ENCODE measurements at places on chromosomes 2 and 18.
A peak's percentile ranks its signal among the peaks of the same experiment; 100 is the strongest.

GRCh38 chr2:169189132-169189531 lies 119.8 kb downstream of the DHRS9 start:
- DNase-seq, result no peak

DNA sequence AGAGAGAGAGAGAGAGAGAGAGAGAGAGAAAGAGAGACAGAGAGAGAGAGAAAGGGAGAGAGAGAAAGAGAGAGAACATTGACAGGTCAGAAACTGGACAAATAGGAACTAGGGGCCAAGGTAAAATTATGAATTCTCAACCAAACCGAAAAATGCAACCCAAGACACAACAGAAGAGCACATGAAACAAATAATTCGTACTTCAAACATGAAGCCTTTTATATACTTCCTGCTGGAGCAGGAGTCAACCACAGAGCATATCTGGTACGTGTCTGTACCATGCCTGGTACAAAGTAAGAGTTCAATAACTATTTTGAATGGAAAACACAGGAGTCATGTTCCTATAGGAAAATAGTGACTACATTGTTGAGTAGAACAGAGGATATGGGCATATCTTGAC lies 6.5 kb upstream of the VPS54 start:
- no peak for DNase-seq

- DNase-seq, result no peak
Measured at GRCh38 chr2:71299507-71299906, 32.1 kb upstream of the ZNF638 start.

DNA sequence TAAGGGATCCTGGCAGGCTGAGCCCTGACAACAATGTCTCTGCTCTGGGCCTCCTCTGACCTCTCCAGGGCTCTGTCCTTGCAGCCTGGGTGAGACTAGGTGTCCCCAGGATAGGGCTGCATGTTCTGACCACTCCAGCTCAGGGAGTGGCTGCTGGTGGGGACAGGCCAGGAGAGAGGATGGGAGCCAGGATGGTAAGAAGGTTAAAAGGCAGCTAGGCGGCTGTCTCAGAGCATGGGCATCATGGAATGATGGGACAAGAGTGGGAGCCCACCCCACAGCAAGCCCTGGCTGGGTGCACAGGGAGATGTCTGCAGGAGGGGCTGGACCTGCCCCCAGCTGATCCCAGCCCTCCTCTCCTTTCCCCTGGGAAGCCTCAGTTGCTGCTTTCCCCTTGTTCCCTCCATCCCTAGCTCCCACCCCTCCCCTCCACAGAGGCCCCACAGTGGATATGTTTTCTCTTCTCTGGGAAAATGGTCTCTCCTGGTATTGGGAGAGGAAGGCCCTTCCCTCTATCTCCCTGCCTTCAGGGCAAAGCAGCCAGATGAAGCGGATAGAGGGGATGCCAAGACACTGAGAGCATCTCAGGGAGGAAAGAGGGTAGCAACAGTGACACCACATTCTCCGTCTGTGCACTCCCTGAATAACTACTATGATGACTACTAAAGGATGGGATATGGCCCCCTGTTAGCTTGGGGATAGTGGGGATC lies 334.3 kb downstream of the DYSF start:
- DNase-seq, result no peak

DNA sequence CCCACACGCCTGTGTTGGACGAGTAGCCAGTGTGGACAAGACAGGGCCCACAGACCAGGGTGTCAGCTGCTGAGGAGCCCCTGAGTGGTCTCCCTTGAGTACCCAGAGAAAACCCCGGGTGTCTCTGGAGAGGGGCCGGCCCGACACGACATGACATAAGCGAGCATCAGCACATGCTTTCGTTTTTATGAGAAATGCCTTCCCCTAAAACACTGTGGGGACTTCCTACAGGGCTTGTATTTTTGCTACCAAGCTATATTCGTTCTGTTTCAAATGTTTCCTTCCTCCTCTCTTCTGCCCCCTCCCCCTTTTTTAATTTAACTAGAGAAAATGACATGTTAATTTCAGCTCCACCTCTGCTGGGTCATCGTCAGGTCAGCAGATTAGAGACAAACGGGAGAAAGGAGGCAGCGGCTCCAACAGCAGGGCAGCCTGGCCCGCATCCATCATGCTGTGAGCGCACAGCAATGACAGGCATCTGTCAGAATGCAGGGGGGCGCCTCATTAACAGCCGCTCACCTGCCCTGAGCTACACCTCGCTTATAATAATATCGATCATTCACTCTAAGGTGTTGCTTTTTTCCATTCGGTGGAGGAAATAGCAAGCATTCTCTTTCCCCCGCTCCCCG lies 286.2 kb downstream of the ZNF516 start:
- DNase-seq, result no peak

DNA sequence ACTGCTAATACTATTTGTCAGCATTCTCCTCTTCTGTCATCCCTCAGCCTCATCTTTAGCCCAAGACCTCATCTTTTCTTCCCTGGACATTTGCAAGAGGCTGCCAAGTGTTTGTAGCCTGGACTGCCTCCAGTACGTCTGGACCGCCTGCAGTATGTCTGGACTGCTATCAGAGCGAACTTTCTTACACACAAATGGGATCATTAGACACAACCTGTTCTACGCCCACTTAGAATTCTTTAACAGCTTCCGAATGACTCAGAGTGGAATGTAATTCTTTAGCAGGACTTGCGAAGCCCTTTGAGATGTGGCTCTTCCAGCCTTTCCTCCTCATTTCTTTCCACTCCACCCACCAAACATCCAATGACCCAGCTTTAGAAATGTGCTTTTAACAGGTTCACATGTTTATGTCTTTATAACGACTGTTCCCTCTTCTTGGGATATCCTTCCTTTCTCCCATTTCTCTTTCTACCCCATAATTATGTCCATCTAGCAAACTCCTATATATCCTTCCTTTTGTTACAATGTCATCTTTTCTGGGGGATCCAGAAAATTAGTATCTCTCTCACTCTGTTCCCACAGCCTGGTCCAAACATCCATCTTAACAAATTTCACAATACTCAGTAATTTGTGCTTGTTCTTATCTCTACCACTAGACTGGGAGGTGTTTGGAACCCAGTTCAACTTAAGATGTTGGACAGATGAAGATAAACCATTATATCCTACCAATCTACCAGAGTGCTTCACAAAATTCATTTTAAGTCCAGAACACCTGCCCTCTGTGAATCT lies 171.3 kb upstream of the PGAP1 start:
- DNase-seq, result no peak

- DNase-seq, result no peak
Measured at GRCh38 chr18:79019881-79020280, 40.3 kb downstream of the SALL3 start.

DNA sequence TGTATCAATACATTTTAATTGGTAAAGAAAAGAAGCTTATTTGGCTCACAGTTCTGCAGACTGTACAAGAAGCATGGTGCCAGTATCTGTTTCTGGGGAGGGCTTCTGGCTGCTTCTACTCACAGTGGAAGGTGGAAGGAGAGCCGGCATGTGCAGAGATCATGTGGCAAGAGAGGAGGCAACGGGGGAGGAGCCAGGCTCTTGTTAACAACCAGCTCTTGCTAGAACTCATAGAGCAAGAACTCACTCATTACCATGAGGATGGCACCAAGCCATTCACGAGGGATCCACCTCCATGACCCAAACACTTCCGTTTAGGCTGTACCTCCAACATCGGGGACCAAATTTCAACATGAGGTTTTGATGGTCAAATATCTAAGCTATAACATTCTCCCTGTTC lies 7.5 kb downstream of the PARD6G start:
- no peak for DNase-seq

DNA sequence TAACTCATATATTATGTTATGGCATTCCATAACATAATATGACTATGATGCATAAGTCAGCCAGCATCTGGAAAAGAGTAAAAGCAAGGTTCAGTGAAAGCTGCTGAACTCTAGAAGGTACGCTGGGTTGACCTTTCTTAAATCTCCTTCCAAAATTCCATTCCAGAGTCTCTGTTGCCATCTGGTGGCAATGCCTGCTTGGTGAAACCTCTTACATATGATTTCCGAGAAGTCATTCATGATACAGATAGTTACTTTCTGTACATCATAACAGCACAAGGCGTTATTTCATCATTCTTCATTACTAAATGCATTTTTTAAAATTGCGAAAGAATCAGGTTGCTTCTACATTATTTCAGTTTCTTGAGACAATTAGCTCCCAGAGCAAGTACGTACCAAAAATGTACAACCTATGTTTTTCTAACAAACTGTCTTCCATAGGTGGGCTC lies 7.0 kb upstream of the EPG5 start:
- DNase-seq, result peak; percentile 73

DNA sequence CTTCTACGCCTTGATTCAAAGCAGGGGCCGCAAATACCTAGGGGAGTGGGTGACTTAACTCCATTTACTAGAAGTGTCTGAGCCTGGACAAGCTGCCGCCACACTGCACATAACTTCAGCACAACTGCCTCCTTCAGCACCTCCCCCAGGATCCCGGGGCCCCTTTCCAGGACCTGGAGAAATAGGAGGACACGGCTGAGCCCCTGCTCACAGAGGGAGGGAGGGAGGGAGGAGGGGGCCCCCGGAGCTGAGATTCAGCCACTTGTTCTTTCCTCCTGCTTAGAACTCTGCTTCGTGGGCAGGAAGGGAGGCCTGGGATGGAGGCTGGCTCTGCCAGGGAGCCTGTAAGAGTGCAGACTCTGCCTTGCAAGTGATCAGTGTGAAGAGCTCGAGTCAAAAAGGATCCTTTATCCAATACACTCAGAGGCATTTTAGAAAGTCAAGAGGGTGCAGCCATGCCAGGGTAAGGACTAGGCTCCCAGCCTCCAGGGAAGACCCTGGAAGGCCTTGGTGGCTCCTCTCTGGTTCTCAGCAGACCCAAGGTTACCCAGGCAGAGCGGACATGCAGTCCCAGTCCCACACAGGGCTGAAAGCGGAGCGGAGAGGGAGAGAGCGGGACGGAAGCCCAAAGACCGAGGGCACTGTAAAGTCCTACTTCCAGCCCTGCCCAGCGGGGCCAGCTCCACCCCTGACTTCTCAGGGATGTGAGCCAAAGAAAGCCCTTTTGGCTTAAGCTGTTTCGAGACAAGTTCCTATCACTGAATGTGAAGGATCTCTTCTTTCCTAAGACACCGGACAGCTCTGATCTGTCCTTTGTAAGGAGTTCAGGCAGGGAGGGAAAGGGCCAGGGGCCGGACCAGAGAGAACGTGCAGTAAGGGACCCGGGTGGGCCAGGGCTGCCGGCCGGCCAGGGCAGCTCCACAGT lies 8.6 kb upstream of the ARMC9 start:
- no peak for DNase-seq

DNA sequence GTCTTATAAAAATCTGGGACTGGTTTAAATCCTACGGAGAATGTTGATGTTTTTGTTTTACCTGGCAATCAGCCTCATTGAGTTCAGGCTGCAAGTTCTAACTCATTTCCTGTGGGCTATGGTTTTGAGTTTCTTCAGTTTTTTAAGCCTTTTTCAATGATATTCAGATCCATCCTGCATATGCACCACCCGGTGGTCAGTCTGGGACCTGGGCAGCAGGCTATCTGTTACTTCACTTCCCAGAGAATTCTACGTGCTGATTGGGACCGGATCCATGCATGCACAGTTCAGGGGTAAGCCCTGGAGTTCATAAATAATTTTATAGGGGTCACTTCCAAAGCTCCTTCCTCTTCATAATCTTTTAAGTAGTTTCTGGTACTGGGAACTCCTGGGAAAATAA lies 339.2 kb upstream of the HNRNPA3 start:
- no peak for DNase-seq

DNA sequence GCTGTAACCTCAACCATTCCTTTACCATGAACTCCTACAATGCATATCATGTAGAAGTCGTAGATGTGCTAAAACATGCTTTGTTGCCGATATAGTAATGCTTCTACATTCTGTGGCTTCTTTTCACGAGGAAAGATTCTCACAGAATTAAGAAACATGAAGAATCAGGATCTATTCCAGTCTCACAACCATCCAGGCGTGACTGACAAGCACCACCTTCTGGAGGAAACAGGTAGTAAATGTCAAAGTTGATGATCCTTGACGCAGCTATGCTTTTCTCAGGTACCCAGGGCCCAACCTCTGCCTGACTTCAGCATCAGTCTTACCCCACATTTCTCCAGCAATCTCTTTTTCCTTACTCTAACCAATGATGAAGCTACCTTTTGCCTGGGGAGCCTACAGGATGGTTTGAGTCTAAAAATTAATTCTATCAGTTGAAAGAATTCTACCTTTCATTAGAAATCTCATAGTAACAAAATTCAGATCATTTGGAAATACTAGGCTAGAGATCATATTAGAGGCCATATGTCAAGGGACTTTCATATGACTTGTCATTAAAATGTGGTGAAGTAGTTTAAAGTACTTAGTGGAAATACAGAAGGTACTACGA lies 123.3 kb upstream of the RND3 start:
- DNase-seq, result no peak

DNA sequence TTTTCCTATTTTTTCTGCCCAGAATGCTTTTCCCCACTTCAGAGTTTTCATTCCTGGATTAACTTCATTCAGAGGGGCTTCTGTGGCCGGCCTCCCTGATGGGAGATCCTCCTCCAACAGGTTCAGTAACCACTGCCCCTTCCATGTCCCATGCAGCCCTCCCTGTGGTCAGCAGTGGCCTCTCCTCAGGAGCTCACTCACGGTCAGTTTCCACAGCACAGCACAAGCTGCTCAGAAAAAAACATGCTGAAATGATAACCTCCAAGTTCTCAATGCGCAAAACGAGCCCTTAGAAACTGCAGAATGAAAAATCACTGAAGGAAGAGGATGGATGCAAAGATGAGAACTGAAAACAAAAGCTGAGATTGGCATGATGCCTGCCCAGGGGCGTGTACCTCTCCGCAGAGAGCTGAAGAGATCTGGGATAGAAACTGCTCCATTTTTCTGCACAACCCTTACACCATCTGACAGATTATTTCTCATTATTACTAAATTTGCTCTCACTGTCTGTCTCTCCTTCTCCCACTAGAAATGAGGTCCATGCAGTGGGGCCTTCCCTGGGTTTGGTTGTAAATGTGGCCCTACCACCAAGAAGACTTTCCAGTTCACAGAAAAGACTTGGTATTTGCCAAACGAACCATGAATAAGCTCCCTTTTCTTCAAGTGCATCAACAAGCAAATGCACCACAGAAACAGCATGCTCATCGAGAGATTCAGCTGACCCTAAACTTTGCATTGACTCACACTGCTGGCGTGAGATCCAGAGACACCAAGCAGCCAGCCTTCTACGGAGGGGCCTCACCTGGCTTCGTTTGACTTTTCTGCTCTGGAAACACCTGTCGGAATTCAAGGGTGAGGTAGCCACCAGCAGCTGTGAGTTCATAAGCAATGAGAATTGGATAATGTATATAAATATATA lies 51.5 kb downstream of the TMEM18 start:
- no peak for DNase-seq

DNA sequence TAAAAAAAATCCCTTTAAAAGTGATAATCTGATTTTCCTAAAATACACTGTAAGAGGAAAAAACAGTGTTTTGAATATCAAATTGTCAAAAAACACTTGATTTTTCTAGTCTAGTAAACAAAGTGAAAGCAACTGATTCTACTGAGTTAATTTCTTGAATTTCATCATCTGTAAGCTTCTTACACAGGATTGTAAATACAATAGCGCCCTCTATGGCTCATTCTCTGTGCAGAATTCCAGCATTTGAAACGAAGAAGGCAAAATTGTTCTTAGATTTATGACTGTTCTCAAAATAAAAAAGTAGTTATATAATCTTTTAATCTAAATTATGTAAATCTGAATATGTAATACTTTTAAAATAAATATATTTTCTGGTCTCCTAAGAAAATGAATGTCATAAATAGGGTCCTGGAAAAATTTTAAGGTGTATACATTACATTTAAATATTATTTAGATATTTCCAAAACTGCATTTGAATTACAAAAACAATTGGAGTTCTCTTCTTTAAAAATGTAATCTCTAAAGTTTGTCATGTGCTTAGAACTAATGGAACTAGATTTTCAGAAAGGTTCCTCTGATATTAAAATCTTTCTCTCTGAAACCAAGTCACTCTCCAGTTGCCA lies 176.9 kb upstream of the MC4R start:
- no peak for DNase-seq
